ENCODE measurements at places on chromosomes 6 and 20.

- no peak for DNase-seq
These were observed 14.5 kb downstream of the HMGN4 start for GRCh38 chr6:26552640-26553188.

DNA sequence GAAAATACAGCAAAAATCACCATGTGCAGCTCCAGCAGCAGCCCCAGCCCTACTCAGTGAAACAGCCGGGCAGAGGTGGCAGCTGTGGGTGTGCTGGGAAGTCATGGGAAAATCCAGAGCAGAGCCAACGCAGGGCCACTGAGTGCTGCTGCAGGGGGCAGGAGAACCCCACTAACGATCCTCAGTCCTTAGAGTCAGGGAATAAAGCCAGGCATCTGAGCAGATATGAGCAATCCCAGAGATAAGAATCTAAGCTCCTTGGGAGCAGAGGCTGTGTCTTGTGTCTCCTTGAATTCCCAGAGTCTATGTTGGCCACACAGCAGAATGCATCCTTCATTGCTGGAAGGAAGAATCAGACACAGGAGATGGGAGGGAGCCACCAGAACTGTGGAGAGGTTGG is 493.1 kb upstream of the MAP3K7 start:
- DNase-seq: no peak

DNA sequence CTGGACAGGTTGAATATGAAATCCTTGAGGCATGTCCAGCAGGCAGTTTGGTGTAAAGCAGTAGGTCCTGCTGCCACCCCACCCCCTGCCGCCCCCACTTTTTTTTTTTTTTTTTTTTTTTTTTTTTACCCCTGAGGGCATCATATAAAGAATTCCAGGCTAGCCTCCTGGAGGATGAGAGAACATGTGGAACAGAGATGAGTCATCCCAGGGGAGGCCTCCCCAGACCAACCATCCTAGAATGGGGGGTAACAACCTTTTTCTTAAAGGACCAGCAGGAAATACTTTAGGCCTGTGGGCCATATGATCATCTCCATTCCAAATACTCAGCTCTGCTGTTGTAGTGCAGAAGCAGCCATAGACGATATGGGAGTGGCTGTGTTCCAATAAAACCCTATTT is 170.9 kb downstream of the GJA10 start:
- DNase-seq: no peak

DNA sequence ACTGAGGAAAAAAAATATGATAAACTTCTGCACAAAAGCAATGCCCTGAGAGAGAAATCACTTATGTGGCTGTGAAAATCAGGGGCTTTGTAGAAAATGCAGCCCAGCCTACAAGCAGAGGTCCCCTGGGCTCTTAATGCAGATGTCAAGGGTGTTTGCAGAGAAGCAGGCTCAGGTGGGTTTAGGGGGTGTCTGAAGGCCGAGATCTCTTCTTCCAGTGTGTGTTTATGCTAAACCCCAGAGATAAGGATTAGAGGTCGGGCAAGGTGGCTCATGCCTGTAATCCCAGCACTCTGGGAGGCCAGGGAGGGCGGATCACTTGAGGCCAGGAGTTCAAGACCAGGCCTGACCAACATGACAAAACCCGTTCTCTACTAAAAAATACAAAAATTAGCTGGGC is 78.5 kb downstream of the TMEM242 start:
- DNase-seq: no peak

DNA sequence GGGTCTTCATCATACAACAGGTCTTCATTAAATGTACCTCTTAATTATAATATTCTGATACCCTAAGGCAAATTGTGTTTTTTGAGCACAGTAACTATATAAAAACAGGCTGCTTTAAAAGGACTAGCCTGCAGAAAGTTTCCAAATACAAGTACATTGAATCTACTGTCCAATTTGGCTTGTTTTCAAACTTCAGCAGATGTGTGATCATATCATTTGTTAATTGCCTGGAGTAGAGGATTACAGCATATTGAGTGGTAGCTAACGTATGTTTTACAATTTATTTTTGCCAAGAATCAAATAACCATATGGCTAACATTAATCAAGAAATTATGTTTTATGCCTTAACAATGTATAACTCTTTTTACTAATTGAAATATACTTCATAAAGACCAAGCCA is 12.6 kb downstream of the TINAG start:
- no peak for DNase-seq

- DNase-seq: no peak
These were observed 9.0 kb upstream of the CCN6 start for GRCh38 chr6:112044856-112045255.
